Hindlimb muscle (tissue), 1 donor: ENCODE measurements at places on chromosomes 7 and 10.
A peak's percentile ranks its signal among the peaks of the same experiment; 100 is the strongest.

- DNase-seq: no peak
These were observed 94.4 kb upstream of the SKAP2 start for GRCh38 chr7:26958834-26959233.

DNA sequence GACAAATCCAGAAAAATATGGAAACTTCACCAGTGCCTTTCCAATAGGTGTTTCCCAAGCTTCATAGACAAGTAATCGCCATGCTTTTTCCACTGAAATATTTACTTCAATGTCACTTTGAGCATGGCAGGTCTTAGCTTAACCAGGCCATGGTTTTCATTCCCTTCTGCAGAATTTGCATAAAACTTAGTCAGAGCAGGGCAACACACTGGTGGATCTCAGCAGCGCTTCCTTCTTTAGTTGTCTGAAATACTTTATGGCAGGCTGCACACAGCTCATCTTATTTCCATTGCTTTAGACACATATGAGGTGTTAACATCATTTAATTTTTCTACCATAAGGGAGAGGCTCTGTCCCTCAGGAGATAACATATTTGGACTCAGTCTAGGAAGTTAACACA, 102.9 kb upstream of the AHR start:
- DNase-seq: no peak

- DNase-seq: no peak
These were observed 176.6 kb upstream of the TNS3 start for GRCh38 chr7:47758546-47758945.

DNA sequence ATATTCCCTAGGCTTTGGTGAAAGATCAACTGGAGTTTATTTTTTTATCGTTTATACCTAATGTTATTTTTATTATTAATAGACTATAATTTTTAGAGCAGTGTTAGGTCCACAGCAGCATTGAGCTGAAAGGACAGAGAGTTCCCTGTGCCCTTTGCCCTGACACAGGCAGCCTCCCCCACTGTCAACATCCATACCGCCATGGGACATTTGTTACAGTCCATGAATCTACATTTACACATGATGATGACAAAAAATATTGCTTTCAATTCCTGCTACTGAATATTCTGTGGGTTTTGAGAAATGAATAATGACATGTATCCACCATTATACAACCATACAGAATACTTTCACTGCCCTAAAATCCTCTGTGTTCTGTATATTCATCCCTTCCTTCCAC, 1297.5 kb upstream of the SORCS1 start:
- DNase-seq: no peak

GRCh38 chr10:10056961-10057360, 960.7 kb upstream of the CELF2 start:
- peak; percentile 28 for DNase-seq

DNA sequence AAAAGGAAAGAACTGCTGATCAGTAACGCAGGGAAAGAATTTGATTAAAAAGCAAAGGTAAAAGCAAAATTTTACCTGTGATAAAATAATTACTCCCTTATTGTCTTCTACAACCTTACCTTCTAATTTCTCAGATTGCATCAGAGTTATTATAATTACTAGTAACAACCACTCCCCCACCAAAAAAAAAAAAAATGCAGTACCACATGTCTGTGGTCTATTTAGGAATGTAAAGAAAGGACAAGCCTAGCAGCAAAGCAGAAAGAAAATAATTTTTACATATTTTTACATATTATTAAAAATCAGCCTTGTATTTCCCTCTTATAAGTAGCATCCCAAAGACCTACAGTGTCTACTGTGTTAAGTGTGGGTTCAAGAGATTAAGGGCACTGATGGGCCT, 430.4 kb downstream of the TFEC start:
- DNase-seq: no peak

DNA sequence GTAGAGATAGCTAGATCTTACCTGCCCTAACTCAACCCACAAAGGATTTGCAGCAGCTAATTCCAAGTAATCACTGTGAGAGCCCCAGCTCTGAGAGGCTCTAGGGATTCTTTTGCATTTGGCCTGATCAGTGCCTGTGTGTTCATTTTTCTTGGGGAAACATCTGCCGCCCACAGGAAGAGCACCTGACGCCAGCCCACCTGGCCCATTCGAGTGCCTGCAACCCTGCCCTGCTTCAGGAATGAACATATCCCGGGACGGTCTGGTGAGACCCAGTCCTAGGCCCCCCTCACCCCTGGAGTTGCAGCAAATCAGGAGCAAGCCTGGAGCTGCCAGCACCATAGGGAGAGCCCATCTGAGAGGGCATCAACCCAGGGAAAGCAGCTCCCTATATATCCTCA, 38.8 kb downstream of the GSDME start:
- no peak for DNase-seq

DNA sequence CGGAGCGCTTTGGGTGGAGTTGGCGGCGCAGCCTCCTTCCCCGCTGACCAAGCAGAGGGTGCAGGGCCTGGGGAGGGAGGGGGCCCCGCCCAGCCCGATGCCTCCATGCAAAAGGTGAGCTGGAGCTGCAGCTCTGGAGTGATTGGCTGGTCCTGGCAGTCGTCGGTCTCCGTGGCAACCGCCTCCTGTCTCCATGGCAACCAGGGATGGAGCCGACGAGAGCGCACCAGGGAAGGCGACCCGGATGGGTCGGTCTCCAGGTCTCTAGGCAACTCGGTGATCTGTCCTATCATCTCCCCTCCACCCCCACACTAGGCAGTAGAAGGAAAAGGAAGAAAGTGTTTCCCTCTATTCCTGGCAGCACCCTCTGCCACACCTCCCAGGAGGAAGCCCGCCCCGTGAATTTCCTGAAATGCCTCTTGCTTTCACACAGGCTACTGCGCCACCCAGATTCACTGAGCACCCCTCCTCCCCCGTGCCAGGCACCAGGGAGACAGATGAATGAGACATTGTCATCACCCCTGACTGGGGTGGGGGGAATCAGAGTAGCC, 647 bp upstream of the NACAD start:
- DNase-seq: peak; percentile 23

GRCh38 chr10:29081951-29082685, 206.8 kb upstream of the LYZL1 start:
- DNase-seq: no peak

DNA sequence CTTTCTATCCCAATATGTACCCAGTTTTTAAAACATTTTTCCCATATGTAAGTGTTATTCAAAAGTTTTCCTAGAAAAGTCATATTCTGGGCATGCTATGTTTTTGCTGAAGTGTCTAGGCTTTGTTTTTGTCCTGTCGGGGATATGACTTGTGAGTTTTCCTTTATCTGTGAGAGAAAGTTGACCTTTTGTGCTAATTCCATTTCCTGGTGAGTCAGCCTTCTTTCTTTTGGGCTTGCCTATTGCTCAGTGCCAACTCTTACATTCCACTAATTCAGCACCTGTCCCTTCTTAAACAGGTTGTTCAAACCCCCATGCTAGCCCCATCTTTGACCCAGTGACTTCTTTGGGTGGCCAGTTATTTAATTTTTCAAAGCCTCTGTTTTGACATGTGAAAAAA, 146.2 kb downstream of the AHR start:
- no peak for DNase-seq

DNA sequence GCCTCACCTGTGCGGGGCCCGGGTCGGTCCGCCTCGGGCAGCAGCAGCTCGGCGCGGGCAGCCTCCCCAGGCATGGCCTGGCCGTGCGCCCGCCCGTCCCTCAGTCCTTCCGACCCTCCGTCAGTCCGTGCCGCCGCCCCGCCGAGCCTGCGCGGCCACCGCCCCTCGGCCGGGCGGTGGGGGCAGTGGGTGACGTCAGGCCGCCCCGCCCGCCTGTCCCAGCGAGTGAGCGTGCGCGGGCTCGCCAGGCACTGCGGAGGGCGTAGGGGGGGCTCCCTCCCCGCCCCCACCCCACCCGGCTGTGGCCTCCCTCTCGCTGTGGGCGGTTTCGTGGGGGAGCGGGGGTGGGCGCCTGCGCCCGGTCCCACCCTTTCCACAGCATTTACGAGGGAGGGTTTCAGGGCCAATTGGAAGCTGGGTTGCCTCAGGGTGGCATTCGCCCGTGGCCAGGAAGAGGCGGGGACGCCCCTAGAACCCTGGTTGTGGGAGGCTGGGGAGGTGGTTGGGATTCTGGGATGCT, at the start of gene NACAD:
NACAD (minus strand) TSS at position 149 of the 520 bp plus-strand sequence; CDS start at position 74, 75 bp downstream.
- DNase-seq: peak; percentile 62

DNA sequence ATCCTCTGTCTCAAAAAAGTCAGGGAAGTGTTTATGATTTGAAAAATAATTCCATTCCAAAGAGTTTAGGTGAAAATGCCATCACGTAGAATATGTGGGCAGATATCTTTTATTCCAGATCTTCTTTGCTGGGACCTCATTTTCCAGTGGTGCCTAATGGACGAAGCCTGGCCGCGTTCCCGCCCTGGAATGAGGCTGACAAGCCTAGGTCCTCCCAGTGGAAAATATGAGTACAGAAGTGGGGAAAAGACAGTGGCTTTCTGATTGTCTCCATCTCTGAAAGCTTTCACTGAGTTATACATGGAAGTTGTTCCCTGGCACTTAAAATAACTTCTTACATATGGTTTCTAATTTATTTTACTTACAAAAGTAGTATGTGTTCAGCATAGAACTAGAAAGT, 139.4 kb downstream of the TACC2 start:
- peak; percentile 86 for DNase-seq

GRCh38 chr7:99473315-99473596, 566 bp downstream of the ZNF789 start:
- no peak for DNase-seq

GRCh38 chr7:35261041-35261440, 7.1 kb upstream of the TBX20 start:
- DNase-seq: no peak

DNA sequence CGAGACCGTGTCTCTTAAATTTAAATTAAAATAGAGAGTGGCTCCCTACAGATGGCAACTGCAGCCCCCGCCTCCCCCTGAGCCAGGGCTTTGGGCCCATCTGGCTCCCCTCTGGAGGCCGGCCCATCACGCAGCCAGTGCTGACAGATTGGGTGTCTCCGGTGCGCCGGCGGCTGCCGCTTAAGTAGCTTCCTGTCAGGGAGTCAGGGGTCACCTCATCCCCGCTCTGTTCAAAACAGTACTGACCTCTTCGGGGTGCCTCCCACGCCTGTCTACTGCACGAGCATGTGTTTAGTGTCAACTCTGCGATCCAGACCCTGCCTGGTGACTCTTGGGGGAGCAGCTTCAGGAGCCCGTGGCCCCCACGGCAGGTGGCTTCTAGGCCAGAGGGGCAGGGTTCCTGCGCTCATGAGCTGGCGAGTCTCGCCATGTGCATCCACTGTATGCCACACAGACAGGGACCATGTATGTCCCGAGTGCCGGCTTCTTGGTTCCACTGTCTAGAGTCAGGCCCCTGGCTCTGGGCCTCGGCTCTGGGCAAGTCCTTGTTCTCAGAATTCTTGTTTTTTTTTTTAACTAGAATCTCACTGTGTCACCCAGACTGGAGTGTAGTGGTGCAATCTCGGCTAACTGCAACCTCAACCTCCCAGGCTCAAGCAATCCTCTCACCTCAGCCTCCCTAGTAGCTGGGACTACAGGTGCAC, 36.1 kb downstream of the KCTD7 start:
- DNase-seq: no peak

DNA sequence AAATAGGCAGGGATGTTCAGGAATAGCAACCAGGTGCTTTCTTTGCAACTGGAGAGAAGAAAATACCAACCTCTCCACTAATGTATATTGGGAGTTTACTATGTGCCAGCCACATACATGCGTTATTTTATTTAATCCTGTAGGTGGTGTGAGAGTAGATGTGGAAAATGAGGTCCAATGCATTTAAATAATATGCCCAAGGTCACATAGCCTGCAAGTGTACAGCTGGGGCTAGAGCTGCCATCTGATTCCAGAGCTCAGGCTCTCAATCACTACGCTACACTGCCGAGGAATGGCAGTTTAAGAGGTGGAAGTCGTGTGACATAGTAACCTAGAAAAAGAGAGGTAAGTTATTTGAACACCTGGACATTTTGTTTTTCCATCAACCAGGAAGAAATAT, 277.0 kb downstream of the EXOC4 start:
- no peak for DNase-seq

GRCh38 chr7:70307544-70308106, 709.4 kb downstream of the AUTS2 start:
- no peak for DNase-seq

GRCh38 chr7:129401967-129402860, 32.0 kb upstream of the STRIP2 start:
- DNase-seq: no peak

DNA sequence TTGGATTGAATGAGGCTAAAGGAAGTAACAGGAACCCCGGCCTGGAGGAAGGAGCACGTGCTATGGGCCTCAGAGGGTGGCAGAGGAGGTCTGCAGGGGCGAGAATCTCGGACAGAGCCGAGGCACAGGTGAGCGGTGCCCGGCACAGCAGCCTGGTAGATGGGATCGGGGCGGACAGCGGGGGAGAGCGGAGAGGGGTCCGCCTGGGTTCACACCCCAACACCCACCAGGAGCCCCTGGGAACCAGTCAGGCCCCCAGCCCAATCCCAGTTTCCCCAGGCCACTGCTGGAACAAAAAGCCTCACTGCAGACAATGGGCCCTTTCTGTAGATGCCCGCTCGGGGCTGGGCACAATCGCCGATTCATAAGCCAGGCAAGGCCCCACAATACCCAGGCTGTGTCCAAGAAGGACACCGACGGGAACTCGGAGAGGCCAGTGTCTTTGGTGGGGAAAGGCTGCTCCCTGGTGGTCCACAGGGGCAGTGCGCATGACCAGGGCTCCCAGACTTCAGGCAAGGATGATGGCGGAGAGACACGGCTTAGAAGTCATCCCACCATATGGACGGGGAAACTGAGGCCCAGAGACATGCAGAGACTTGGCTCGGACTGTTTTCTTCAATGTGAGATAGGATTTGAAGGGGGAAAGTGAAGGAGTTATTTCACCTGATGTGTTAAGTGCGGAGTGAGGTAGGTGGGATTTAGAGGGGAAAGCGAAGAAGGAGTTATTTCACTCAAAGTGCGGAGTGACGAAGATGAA, 106.9 kb upstream of the GPR26 start:
- peak; percentile 72 for DNase-seq

- peak; percentile 53 for DNase-seq
These were observed 622 bp downstream of the CPEB3 start for GRCh38 chr10:92290076-92290836.

GRCh38 chr7:139105484-139105883, 4.0 kb downstream of the ZC3HAV1 start:
- no peak for DNase-seq

GRCh38 chr10:28305553-28305952, 2.7 kb upstream of the MPP7 start:
- DNase-seq: no peak

- no peak for DNase-seq
These were observed 47.7 kb downstream of the MINPP1 start for GRCh38 chr10:87552248-87552929.
